ENCODE measurements at places on chromosomes 13 and 19.
A peak's percentile ranks its signal among the peaks of the same experiment; 100 is the strongest.

DNA sequence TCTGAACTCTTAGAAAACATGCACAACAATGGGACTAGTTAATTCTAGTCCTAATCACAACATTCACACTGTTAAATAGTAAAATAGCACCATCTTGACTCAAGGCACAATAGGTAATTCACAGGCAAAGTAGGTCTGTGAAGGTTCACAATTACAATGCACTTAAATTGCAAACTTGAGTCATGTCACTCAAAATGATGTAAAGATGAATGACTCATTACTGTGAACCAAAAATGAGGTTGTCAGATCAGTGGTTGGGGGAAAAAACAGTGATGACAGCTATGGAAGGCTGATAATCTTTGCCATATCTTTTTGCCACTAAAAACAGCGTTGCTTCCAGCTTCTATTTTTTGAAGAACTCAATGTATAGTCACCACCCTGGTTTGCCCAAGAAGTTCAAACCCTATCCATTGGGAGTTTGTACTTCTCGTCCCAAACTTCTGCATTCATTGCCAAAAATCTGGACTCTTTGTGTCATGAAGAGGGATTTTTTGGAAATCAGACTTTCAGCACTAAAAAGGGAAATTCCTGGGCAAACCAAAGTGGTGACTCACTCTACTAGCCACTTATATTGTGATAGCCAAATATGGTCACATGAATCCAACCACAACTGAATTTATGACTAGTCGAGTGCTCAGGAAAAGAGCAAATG lies 200.9 kb upstream of the TMTC4 start:
- no peak for DNase-seq

DNA sequence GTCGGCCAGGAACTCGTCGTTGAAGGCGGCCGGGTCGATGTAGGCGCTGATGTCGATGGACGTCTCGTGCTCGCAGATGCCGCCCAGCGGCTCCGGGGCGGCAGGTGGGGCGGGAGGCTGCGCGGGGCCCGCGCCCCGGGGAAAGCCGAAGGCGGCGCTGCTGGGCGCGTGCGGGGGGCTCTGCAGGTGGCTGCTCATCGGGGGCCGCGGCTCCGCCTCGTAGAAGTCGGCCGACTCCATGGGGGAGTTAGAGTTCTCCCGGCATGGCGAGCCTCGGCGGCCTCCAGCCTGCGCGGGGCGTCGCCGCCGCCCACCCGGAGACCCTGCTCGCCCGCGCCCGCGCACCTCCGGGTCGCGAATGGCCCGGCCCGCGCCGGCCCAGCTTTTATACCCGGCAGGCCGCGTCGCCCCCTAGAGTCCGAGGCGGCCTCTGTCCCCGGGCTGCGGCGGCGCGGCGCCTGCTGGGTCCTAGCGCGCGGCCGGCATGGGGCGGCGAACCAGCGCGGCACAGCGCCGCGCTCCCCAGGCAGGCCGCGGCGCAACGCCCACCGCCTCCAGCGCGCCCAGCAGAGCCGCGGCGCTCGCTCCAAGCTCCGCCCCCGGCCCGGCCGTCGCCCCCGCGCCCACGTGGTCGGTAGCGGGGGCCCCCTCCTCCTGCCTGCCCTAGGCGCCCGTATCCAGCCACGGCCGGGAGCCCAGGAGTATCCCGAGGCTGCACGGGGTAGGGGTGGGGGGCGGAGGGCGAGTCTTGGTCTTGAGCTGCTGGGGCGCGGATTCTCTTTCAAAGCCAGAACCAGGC lies at the start of gene CEBPA:
CEBPA (minus strand) TSS at position 360 of the 799 bp plus-strand sequence; CDS start at position 240, 120 bp downstream.
- peak; percentile 54 for DNase-seq

DNA sequence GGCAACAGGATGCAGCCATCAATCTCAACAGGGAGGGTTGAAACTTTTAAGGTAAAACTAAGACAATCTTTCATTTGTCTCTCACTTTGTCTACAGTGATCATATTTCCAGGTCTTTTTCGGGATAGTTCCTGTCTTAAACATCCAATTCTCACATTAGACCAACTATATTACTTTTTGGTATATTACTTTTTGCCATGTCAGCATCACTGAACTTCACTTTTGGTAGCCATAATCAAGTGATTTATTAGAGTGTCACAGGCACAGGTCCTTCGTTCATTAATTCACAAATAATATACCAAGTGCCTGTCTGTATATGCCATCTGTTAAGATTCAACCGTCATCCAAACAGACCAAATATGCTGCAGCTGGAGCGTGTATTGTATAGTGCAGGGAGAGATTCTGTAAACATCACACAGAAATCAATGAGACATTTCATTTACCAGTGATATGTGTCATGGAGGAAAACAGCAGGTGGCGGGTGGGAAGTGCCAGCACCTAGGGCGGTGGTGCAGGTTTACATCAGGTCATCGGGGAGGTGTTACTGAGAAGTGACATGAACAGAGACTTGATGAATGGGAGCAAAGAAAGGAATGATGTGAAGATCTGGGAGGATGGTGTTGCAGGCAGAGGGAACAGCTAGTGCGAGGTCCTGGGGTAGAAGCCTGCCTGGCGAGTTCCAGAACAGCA lies 24.9 kb downstream of the ARHGEF7 start:
- DNase-seq: no peak

DNA sequence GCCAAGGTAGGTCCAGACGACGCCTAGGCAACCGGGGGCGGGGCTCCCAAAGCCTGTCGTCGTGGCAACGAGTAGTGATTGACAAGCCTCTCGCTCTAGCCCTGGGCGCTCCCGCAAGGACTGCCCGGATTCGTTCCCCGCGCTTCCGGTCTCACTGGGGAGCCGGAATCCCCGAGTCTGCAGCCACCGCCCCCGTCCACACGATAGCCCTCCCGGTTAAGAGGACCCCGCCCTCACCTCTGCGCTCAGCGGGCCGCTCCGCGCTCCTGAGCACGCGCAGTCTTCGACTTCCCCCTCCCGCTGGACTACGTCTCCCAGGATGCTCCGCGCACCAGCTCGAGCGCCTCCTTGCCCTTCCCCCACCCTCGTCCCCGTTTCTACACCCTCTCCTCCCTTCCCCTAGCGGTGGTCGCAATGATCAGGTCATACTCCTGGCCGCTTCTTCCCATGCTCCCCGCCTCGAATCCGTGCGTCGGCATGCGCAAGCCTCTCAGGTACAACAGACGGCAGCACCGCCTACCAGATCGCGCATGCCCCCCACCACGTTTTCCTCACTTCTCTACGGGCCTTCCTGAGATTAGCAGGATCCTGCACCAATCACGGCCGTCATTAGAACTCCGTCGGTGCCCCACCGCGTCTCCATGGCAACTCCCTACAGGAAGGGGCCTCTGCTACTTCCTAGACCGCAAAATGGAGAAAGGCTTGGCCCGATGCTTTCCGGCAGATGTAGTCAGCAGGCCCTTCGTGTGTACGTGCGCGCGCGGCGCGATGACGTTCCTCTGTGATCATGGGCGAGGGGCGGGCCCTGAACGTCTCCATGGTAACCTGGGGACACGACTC lies at the start of gene MZF1:
MZF1 (minus strand) TSS at position 518 of the 840 bp plus-strand sequence. CDS start 1,946 bp downstream, outside the sequence.
- DNase-seq: peak; percentile 96

- no peak for DNase-seq
These were observed 2.7 kb upstream of the HNRNPL start for GRCh38 chr19:38852231-38853044.

- DNase-seq: no peak
These were observed 67.9 kb downstream of the NDFIP2 start for GRCh38 chr13:79548902-79549301.

- no peak for DNase-seq
These were observed 88.2 kb upstream of the ARGLU1 start for GRCh38 chr13:106656186-106656585.

GRCh38 chr13:91319996-91320395 lies 27.5 kb upstream of the MIR17HG start:
- DNase-seq: no peak

DNA sequence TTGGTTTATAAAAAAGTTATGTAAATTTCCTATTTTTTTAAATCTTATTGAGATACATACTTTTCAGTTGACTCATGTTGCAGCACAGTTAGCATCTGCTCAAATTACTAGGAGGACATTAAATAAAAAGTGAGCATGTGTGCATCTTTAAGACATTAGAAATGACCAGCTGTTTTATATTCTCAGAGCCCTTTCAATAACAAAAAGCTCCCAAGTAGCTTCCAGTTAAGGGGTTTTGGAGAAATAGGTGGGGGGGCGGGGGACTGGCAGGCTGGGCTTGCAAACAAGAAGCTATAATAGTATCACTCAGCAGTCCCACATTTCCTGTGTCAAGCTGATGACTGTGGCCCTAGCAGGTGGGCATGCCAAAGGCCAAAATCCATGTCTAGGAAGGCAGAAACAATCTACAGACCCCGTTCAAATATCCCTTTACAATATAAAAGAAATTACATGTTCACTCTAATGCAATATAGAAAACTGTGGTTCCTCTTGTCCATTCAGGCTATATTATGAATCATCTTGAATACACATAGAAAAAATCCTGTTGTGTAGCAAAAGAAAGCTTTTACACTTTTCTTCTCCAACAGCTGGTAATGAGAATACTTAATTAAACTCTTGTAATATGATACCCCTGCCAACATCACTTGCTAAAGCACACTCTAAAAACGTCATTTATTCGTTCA lies 1713.2 kb upstream of the SLC10A2 start:
- DNase-seq: no peak

DNA sequence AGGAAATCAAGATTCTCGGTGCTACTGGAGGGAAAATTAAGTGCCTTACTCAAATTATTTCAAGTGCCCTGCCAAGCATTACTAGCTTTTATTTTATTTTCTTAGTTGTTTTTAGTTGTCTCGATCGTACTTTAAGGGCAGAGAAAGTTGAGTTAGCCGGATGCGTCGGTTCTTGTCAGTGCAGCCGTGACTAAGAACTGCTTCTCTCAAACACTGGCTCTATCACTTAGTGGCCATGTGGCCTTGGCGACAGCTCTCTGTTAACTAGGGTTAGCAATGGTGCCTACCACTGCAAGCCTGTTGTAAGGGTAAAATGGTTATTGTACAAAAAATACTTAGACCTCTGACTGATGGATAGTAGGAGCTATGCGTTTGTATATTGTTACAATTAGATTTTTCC lies 227.8 kb downstream of the KATNAL1 start:
- no peak for DNase-seq

DNA sequence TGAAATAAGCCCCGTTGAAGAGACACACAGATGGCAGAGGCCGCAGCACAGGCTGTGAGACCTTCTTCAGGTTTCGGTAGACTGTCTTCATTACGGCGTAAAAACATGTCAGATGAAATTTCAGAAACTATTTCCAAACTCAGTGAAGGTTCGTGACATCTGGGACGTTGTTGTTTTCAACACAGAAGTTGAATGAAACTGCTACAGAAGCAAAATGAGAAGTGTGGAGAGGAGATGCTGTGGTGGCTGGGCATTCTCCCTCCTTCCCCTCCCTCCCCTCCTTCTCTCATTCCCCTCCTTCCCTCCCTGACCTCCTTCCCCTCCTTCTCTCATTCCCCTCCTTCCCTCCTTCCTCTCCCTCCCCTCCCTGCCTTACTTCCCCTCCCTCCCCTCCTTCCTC lies 113.6 kb downstream of the ATP11A start:
- no peak for DNase-seq

DNA sequence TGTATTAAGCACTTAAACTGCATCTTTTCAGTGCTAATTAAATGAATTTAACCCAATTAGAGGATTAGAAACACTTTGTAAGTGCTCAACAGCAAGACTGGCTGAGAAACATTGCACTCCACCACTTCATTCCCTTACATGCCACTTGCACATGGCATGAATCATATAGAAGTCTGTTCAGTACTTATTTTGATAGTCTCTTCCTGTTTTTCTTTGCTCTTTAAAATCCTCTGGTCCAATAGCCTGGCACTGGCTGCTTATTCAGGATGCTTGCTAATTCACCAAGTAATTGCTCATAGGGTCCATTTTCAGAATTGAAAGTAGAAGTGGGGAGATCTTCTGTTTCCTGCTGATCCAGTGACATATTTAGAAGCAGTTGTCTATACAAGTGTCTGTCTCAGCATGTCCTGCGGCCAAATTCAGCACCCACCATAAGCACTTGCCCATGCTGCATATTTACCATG lies 900.1 kb downstream of the PCDH9 start:
- no peak for DNase-seq

GRCh38 chr19:38691938-38692457 lies 44.5 kb downstream of the ACTN4 start:
- DNase-seq: no peak

- DNase-seq: no peak
These were observed 3.1 kb downstream of the KISS1R start for GRCh38 chr19:920051-920864.

GRCh38 chr13:112343591-112343990 lies 32.6 kb upstream of the SPACA7 start:
- no peak for DNase-seq

- no peak for DNase-seq
These were observed 18.3 kb downstream of the KCNN1 start for GRCh38 chr19:17985037-17985818.

DNA sequence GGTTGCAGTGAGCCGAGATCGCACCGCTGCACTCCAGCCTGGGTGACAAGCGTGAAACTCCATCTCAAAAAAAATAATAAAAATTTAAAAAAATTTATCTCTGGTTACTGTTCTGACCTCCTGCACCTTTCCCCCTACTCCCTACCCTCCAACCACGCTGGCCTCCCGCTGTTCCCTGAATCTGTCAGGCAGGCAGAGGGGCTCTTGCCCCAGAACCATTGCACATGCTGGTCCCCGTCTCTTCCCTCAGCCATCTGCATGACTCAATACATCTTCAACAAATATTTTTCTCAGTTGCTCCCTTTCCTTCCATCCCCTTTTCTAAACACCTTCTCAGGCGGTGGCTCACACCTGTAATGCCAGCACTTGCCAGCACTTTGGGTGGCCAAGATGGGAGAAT lies 1.1 kb upstream of the FAM187B start:
- no peak for DNase-seq

GRCh38 chr13:102726430-102726829 lies 31.6 kb upstream of the METTL21C start:
- DNase-seq: no peak

DNA sequence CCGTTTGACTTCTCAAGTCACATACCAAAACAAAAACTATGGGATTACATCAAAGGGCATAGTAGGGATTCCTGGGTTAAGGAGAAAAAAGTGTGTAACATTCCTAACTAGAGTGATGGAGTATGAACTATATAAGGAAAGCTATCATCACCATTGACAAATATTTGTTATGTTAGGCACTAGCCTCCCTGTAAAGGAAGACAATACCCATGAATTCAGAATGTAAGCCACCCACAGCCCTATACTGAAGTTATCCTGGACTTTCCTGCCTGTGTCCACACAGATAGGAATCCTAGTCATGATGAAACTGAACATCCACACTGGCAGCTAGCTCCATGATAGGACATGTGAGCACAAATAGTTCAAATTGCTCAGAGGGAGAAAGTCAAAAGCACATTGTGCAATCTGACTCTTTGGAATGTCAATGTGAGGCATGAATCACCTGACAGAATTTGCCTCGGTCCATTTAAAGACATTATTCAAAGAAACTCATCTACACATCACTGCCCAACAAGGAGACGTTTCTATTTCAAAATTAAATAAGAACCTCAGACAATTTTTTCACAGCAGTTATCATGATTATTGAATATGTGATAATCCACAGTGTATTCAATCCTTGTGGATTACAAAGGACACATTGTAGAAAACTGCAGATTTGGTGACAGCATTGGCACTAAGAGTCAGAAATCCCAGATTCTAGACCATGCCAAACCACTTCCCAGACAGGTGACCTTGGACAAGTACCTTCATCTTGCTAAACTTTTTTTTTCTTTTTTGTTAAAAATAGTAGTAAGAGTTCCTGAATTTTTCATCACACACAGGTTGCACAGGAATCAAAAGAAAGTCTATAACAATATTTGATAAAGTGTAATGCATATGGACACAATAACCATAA lies 529.3 kb downstream of the IRS2 start:
- DNase-seq: no peak
